Dermis lymphatic vessel endothelial cell (primary cell): ENCODE measurements at places on chromosomes 6 and 20. TPM values are rescaled to one million over a fixed set of nuclear protein-coding genes. Genes with fewer than 3 reads are reported as not detected.

VGLL2 gene
- not detected in 2 replicates for total RNA-seq

PGC gene
- total RNA-seq: not detected in 2 replicates

WFDC10B gene
- total RNA-seq: not detected in 2 replicates

TREML2 gene
- not detected in 2 replicates for total RNA-seq

BMP6 gene
- 72.5 and 143 TPM in 2 replicates for total RNA-seq

GID8 gene
- 40.4 and 43.9 TPM in 2 replicates for total RNA-seq

TRAPPC3L gene
- total RNA-seq: 0.11 and 0.34 TPM in 2 replicates

DEFB124 gene
- total RNA-seq: not detected in 2 replicates
